ENCODE measurements at places on chromosomes 3 and 15. TPM values are rescaled to one million over a fixed set of nuclear protein-coding genes. Genes with fewer than 3 reads are reported as not detected.

DNA sequence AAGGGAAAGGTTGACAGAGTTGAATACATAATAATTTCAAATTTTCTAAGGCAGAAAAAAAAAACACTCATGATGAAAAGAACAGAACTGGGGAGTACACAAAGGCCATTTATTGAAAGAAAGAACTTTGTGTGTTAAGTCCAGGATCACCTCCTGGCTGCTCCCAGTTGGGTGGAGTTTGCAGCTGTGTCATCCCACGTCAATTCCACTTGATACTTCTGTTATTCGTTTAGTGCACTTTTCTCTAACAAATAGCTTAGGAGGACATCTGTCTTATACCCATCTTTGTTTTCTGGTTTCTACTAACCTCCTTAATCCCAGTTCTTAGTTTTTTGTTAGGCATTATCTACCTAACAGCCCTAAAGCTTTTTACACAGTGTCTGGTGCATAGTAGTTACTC is 44.7 kb downstream of the SGO1 start:
- DNase-seq, result no peak

DNA sequence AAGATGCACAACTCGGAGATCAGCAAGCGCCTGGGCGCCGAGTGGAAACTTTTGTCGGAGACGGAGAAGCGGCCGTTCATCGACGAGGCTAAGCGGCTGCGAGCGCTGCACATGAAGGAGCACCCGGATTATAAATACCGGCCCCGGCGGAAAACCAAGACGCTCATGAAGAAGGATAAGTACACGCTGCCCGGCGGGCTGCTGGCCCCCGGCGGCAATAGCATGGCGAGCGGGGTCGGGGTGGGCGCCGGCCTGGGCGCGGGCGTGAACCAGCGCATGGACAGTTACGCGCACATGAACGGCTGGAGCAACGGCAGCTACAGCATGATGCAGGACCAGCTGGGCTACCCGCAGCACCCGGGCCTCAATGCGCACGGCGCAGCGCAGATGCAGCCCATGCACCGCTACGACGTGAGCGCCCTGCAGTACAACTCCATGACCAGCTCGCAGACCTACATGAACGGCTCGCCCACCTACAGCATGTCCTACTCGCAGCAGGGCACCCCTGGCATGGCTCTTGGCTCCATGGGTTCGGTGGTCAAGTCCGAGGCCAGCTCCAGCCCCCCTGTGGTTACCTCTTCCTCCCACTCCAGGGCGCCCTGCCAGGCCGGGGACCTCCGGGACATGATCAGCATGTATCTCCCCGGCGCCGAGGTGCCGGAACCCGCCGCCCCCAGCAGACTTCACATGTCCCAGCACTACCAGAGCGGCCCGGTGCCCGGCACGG is 991 bp downstream of the SOX2 start:
- no peak for DNase-seq

DNA sequence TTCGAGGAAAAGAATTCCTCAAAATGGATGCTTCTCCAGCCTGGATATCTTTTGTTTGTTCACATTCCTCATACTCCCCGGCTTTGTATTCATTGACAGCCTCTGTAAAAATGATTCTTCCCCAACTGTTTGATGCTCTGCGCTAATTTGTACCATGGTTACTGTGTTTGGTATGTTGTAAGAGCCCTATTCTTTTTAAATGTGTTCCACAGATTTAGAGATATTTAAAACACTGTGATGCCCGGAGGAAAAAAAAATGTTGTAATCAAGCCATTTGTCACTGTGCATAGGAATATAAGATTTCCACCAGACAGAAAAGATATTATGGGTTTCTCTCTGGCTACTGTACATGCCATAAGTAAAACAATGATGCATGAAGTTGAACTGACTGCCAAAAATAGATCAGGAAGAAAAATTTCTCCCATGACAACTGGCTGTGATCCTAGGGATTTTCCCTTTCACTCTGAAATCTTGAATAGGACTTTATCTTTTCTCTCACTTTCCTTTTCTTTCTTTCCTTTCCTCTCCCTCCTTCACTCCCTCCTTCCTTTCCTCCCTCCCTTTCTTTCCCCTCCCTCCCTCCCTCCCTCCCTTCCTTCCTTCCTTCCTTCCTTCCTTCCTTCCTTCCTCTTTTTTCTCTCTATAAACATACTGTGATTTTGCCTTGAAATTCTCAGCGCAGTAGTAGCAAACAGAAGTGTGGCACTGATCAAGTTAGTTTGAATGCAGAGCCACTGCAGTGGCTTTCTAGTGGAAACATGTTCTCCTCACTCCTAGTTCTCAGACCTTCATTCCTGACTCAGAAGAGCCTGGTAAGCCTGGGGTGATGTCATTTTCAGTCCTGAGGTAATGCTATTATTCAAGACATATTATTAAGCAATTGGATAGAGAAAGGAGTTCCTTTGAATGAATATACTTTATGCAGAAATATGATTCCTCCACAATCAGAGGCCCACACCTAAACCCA is 254.9 kb upstream of the TBL1XR1 start:
- no peak for DNase-seq

GRCh38 chr3:11096266-11097139 is 57.8 kb upstream of the HRH1 start:
- peak; percentile 32 for DNase-seq

GRK7 gene
- 0.26 TPM for polyA plus RNA-seq

MAGEL2 gene
- 6.8 TPM for polyA plus RNA-seq

Measured in left renal pelvis (tissue), 4 donors.